ENCODE measurements at places on chromosomes 16 and 17.

- DNase-seq = peak; percentile 90
- H3K27ac ChIP-seq = peak overlapping the region; percentile 91
- H3K27me3 ChIP-seq = peaks cover 55% of the 10 kb centered on the region
- peaks cover 65% of the 10 kb centered on the region for H3K4me1 ChIP-seq
- H3K36me3 ChIP-seq = peaks cover 19% of the 10 kb centered on the region
- H3K4me3 ChIP-seq = peak overlapping the region; percentile 83
Observed at GRCh38 chr17:8120520-8121406, 2.4 kb upstream of the ALOXE3 start.

DNA sequence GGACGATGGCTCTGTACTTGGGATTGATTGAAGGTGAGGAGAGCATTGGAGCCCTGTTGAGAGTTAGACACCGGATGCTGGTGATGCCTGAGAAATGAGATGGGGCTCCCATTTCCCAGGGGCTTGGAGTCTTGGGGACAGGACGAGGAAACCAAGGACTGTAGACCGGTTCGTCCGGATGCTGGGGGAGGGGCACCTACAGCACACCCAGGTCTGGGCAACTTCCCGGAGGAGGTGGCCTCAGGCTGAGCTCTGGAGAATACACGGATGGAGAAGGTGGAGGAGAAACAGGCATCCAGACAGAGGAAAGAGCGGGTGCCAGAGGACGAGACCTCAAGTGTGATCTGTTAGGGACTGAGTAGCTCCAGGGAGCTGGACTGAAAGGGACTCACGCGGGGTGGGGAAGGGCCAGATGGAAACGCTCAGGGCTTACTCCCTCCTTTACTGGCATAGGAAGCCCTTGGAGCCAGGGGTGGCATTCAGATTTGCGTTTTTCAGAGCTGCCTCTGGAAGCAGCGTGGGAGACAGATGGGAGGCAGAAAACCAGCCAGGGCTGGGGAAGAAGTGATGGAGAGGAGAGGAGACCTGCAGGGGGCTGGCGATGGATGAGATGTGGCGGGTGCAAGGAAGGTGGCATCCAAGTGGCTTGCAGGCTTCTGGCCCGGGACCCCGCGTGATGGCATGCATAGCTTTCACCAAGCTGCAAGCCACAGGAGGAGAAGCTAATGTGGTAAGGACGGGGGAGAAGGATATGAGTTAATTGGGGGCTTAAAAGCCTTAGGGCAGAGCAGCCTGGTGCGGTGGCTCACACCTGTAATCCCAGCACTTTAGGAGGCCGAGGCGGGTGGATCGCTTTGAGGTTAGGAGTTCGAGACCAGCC lies 8.3 kb downstream of the C1QTNF1 start:
- no peaks in the 10 kb centered on the region for H3K36me3 ChIP-seq
- no peak overlapping the region for H3K27ac ChIP-seq
- H3K27me3 ChIP-seq = peaks cover 13% of the 10 kb centered on the region
- DNase-seq = no peak

DNA sequence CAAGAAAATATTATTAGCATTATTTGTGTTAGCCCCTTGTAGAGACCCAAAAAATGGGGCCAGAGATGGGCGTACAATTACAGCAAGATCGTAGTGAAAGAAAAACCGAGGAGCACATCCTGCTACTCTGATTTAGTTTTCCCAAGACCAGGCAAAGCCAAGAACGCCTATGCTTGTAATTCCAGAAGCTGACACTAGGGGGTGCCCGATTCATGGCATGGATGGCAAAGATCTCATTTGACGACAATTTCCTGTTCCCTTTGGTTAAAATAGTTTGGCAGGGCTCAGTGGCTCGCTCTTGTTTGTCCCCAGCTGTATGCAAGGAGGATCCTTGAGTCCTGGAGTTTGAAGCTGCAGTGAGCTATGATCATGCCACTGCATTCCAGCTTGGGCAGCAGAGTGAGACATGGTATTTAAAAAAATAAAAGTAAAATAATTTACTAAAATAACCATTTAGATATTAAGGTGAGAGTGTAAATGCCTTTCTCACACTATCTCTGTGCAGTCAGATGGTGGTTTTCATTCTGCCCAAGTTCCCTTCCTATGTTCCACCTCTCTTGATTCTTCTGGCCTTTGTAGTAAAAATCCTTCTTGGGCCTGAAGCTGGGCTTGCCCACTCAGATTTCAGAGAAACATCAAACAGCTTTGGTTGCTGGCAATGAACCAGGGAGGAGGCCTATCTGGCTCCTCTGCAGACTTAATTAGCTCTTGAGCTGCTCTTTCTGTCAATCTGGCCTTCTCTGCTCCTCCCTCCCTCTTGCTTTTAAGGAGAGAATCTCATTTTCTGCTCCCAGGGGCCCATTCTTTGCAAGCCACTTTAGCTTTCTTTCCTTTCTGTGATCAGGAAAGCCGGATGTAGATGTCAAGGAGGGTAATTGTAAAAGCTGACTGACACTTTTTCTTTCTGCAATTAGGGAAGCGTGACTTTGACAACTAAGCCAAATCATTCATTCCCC lies 31.2 kb downstream of the TMEM238L start:
- peak; percentile 60 for DNase-seq
- no peaks in the 10 kb centered on the region for H3K4me1 ChIP-seq
- H3K27ac ChIP-seq = no peak overlapping the region
- H3K27me3 ChIP-seq = no peaks in the 10 kb centered on the region

- no peaks in the 10 kb centered on the region for H3K27me3 ChIP-seq
- peaks cover 18% of the 10 kb centered on the region for H3K4me1 ChIP-seq
- H3K36me3 ChIP-seq = no peaks in the 10 kb centered on the region
- no peak for DNase-seq
Observed at GRCh38 chr16:56547120-56547948, 17.5 kb upstream of the MT4 start.

- peak within 1 kb of the TSS; percentile 72 for H3K4me3 ChIP-seq
- H3K4me1 ChIP-seq = peaks cover 9% of the 10 kb centered on the region
- H3K36me3 ChIP-seq = no peaks in the 10 kb centered on the region
- H3K27ac ChIP-seq = no peak within 1 kb of the TSS
- peak; percentile 52 for DNase-seq
- H3K27me3 ChIP-seq = peaks cover 7% of the 10 kb centered on the region
Observed at GRCh38 chr16:57091975-57092785, at the start of gene CPNE2. CPNE2 (plus strand) TSS chr16:57092583; CDS start chr16:57110743, 18,160 bp downstream.

DNA sequence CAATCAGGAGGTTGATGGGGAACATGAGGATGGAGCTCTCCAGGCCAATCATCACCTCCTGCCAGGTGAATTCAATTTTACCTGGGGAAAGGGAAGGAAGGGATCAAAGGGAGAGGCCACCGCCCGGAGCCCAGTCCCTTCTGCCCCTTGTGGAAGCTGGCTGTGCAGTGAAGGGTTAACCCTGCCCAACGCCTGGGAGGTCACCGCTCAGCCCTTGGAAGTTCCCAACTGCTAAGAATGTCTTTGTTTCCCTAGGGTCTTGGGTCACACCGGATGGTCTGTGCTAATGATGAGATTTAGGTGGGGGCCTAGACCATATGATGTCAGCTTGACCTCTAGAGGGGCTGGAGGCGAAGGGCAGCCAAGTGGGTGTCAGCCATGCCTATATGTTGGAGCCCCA lies 52.1 kb upstream of the GCSH start:
- H3K4me3 ChIP-seq = no peak overlapping the region
- H3K36me3 ChIP-seq = no peaks in the 10 kb centered on the region
- DNase-seq = no peak
- H3K4me1 ChIP-seq = no peaks in the 10 kb centered on the region
- H3K27me3 ChIP-seq = peaks cover 11% of the 10 kb centered on the region
